ENCODE measurements at places on chromosomes 2 and 18.

DNA sequence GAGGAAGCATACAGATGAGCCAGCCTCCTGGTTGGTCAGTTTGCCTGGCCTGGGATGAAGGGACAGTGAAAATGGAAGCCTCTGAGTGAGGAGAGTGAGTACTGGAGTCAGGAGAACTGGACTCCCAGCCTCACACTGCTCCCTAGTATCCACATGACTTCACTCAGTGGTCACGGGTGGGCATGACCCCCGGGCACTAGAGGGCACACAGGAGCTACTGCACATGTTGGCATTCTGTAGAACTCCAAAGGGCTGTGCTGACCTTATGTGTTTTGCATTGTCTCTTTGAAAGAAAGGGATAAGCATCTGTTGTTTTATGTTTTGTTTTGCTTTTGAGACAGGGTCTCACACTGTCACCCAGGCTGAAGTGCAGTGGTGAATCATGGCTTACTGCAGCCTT lies 23.7 kb downstream of the NCAPH start:
- DNase-seq, result peak; percentile 37

- DNase-seq, result peak; percentile 24
These were observed 61.4 kb downstream of the TTC39C start for GRCh38 chr18:24075767-24076597.

DNA sequence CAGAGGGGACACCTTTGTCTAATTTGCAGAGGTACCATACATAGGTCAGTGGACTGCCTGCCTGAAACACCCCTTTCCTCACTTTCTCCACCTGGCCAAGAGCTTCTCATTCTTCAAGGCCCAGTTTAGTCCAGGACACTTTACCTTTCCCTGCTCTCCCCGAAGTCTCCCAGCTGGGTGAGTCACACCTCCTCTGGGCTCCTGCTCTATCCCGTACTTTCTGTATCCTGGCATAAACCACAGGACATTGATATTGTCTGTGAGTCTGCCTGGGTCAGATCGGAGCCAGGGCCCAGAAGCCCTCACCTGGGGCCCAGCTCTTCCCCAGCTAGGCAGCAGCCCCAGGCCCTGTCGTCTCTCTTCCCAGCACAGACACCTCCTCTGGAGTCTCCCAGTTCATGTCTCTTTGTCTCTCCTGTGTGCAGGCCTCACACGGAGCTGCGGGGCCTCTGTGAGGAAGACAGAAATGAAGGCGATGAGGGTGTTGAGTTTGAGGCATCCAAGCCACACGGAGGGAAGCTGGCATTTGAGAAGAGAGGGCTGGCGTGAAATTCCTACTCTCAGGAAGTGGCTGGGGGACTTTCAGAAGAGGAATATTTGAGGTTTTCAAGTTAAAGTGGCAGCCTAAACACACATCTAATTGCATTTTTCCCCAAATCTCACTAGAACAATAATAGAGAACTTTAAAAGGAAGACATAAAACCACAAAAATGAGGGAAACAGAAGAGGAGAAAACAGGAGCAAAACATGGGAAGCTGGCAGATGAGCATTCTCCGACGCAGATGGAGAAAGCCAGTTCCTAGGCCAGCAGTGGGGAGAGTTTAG lies 79.6 kb upstream of the LAPTM4A start:
- DNase-seq, result no peak

- peak; percentile 13 for DNase-seq
These were observed 459 bp upstream of the ATP6V1C2 start for GRCh38 chr2:10720947-10721395.

DNA sequence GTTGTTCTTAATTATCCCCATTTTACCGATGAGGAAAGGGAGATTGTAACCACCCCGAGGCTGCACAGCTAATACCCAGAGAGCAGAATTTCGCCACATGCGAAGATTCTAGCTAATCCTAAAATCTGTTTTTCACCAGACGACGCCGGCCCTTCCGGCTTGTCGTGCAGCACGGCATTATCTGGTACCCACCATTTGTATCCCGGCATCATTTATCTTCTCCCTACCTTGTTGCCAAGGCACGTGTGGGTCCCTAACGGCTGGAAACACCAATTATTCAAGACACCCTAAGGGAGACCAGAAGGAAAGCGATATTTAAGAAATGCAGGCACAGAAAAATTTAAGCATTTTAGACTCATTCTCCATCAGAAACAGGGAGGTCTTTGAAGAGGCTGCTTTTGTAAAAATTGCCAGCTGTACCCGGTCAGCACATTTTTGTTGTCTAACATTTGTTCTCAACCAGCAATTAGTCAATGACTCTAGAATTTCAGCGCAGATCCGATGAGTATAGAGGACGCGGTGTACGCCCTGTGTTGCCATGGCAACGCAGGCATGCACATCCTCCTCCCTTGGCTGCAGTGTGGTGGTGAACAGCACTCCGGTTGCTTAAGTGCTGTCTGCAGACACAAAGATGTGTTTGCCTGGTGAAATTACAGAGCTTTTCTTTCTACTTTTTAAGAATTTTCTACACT lies 111.6 kb downstream of the AGAP1 start:
- DNase-seq, result no peak

GRCh38 chr2:112726487-112727190 lies 5.8 kb downstream of the NT5DC4 start:
- peak; percentile 88 for DNase-seq

- DNase-seq, result no peak
These were observed 24.2 kb downstream of the MAP3K20 start for GRCh38 chr2:173099804-173100203.

DNA sequence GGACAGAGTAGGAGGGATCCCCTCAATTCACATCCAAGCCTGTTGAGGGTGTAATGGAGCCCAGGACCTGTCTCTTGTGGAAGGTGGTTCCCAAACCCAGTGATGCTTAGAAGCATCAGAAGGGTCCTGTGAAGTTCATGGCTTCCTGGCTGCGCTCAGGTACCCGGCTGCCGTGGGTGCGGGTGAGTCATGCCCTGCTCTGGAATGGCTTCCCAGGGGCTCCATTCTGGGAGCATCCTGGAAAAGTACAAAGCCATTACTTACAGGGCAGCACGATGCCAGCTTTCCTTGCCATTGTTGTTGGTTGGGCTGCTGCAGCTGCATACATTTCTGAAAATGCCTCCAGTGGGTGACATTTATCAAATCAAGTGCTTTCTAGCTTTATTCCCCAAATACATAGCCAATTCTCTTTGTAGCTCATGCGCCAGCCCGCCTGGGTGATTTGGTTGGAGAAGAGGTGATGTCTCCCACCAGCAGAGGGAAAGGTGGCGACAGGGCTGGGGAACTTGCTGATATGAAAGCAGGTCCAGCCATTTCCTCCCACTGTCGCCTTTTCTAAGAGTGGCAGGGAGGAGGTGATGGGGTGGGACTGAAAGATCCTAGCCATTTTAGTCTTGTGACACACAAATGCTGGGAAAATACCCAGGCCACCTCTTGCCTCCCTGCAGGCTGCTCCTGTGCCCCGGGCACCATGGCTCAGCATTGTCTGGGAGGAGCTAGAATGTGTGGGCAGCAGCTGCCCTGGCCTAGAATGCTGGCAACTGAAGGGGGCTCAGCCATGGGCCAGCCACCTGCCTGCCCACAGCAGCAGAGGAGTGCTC lies 65.9 kb upstream of the HPCAL1 start:
- DNase-seq, result no peak

GRCh38 chr2:172431463-172431862 lies 4.1 kb downstream of the ITGA6 start:
- no peak for DNase-seq
